ENCODE measurements at places on chromosomes 1 and 21.

- no peak for DNase-seq
Observed at GRCh38 chr1:53949023-53949990, 3.2 kb downstream of the LRRC42 start.

GRCh38 chr1:34156739-34157138 lies 8.3 kb downstream of the CSMD2 start:
- DNase-seq, result no peak

DNA sequence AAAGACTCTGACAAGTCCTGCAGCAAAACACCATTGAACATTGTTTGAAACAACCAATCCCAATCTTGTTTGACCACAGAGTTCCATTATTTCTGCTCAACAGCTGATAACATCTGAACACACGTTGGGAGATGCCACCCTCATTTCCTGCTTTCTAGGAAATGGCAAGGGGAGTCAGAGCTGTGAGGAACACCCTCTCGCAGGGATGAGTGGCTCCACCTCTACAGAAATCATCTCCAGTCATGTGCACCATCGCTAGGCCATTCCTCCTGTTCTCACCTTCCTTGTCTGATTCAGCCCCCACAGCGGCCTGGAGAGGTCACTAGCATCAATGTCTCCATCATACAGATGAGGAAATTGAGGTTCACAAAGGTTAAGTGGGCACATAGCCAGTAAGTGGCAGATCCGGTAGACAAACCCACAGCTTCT lies 22.4 kb upstream of the RUNX3 start:
- DNase-seq, result no peak

DNA sequence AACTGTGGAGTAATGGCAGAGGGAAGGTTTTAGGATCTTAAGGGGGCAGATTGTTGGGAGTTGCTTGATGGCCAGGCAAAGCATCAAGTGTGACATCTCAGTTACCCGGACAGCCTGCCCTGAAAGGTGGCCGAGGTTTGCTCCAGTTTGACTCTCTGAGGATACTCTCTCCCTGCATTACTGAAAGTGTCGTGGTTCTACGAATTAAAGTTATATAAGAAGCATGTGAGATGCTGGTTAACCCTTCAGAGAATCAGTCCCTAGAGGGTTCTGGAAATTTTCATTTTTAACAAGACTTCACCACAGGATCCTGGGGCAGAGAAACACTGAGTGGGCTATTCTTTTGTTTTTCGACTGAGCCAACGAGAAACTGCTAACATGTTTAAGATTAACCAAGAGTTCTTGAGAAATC lies 689 bp upstream of the ZNF644 start:
- DNase-seq, result no peak

DNA sequence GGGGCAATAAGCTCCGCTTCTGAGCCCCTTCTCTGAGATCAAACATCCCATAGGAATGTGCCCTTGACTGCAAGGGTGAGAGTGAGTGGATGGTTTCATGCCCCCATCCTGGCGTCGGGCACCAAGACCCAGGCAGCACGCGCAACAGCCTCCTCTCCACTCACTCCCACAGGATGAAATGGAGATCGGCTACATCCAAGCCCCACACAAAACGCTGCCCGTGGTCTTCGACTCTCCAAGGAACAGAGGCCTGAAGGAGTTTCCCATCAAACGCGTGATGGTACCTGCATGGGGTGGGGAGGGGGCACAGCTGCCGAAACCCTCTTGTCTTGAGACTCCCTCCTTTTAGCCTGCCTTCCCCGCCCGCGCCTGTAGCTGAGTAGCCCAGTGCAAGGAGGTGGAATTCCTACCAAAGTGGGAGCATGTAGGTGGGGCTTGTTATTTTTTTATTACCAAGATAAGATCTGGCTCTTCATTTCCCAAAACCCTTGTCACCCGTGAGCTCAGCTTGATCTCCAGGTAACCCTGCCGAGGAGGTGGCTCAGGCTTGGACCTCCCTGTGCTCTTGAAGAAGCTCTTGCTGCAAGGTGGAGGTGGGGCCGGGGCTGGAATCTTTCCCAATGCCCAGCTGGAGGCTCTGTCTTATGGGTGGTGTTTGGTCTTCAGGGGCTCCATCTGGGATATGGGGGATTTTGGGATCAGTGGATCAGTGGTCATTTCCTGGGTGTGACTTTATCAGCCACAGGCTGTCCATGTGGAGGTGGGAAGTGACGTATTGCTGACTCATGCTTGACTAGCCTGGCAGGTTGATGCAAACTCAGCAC lies 24.0 kb upstream of the PADI6 start:
- no peak for DNase-seq

- no peak for DNase-seq
Observed at GRCh38 chr1:151680391-151680790, 36.2 kb downstream of the CELF3 start.

DNA sequence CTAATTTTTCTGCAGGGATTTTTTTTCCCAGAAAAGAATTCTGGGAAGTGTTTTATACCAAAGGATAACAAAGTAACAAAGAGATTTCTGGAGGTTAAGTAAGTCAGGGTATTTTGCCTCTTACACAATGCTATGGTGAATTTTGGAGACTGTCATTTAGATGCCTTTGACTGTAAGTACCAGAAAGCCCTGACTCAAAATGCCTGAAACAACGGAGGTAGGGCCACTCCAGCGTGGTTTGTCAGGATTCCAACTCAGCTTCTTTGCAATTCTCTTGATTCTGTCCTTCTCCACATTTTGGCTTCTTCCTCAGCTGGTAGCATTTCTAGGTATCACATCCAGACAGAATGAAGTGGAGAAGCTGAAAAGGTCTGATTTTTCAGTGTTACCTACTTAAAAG lies 106.5 kb downstream of the UCHL5 start:
- no peak for DNase-seq

DNA sequence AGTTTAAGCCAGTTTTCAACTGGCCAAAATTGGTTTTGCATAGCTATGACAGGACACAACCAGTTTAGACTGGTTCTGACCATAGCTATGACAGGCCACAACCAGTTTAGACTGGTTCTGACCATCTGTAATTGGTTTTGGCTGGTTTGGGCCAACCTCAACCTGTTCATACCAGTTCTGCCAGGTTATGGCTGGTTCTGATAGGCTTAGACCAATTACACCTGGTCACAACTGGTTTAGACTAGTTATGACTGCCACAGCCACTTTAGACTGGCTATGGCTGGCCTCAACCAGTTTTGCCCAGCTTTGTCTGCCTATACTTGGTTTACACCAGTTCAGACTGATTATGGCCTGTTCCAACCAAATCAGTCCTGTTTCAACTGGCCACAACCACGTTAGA lies 353.2 kb upstream of the CAMK1G start:
- DNase-seq, result no peak

GRCh38 chr1:208343226-208343625 lies 99.0 kb upstream of the PLXNA2 start:
- no peak for DNase-seq

- no peak for DNase-seq
Observed at GRCh38 chr21:31576428-31576827, 83.1 kb upstream of the SOD1 start.

DNA sequence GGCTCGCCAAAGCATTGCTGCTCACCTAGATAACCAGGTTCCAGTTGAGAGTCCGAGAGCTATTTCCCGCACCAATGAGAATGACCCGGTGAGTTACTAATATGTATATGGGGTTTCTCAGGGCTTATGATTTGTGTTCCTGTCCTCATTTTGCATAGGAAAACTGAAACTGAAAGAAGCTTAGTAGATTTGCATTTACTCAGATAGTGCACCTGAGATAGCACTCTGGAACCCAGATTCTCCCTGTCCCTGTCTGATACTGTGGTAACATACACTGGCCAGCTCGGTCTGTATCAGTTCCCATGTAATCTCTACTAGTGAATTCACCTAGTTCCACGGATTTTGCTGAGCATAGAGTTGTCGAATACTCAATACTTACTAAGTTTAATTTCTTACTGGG lies 28.1 kb downstream of the DAP3 start:
- DNase-seq, result no peak

- no peak for DNase-seq
Observed at GRCh38 chr1:91734761-91735160, 151.2 kb downstream of the TGFBR3 start.

GRCh38 chr21:30146558-30147282 lies 19.9 kb downstream of the CLDN17 start:
- DNase-seq, result no peak

DNA sequence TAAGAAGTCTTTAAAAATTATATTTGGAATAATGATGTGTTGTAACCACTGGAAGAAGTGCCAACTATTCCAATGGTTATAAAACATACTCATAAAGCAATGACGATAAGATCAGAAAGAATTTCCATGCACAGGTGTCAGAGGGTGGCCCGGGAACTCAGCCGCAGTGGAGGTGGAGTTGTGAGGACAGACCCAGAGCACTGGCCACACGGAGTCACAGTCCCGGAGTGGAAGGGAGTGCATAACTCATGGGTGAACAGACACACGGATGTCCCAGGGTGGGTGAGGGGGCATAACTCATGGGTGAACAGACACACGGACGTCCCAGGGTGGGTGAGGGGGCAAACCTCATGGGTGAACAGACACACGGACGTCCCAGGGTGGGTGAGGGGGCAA lies 2.5 kb downstream of the KRTAP10-4 start:
- no peak for DNase-seq

DNA sequence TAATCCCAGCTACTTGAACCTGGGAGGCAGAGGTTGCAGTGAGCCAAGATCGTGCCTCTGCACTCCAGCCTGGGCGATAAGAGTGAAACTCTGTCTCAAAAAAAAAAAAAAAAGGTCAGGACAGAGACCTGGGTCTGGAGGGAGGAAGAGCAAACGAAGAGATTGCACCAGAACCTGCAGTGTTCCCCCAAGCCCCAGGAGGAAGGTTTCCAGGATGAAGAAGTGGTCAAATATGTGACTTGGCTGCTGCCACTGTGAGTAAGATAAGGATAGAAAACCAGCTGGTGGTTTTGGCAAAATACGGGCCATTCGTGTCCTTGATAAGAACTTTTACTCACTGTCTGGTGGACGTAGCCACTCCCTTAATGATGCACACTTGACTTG lies 42.2 kb downstream of the CLDN14 start:
- no peak for DNase-seq

DNA sequence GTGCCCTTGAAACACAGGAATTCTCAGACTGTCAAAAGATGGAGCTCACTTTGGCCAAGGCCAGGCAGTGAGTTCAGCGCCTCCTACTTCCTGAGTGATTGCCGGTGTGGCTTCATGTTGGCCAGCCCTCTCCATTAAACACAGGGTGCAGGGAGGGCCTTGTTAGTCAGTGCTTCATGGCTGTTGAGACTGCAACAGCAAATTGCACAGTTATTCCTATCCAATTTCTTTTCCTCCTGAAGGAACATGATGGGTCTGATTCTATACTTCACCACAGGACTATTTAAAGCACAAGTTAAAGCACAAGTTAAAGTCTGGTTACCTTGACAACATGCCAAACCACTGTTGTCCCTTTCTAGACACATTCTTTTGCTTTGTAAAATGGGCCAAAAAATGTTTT lies 156.6 kb downstream of the SIPA1L2 start:
- DNase-seq, result no peak

DNA sequence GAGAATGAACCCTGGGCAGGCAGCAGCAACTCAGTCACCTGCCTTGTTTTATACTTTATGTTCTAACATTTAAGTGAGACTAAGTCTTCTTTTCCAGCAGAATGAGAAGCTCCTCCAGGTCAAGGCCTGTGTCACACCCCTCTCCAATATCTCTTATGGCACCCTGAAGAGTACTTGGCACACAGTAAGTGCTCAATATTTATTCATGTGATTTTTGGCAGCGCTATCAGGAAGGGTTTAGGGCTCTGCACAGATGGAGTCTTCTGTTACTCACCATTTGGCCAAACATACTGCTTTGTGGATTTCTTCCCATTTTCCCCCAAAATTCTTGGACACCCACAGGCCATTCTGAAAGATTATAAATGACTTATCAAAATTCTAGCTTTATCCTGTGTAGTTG lies 43.8 kb upstream of the MYBPHL start:
- DNase-seq, result no peak

GRCh38 chr1:150579945-150580642 lies 684 bp upstream of the MCL1 start:
- no peak for DNase-seq

DNA sequence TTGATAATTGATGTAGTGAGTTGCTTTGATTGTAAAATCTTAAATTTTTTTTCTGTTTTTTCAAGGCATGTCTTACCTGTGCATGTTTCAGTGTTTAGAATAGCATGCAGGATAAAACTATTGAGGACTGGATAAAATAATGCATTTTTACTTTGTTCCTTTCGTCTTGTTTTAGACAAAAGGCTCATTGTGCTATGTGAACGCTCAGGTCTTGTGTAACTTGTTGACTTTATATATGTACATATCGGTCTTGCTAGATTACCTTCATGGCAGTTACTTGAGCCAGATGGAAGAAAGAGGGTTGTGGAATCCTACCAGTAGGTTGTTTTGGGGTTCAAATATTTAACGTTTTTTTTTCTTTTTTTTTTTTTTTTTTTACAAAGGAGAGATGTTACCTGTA lies 7.0 kb downstream of the NFIA start:
- no peak for DNase-seq

GRCh38 chr1:236560213-236560771 lies 36.5 kb downstream of the LGALS8 start:
- no peak for DNase-seq

- no peak for DNase-seq
Observed at GRCh38 chr1:173669491-173669941, at the start of gene ANKRD45. Gene ANKRD45, minus strand, starts transcription at chr1:173669851. Its CDS starts 10,433 bp downstream, at chr1:173659418.

DNA sequence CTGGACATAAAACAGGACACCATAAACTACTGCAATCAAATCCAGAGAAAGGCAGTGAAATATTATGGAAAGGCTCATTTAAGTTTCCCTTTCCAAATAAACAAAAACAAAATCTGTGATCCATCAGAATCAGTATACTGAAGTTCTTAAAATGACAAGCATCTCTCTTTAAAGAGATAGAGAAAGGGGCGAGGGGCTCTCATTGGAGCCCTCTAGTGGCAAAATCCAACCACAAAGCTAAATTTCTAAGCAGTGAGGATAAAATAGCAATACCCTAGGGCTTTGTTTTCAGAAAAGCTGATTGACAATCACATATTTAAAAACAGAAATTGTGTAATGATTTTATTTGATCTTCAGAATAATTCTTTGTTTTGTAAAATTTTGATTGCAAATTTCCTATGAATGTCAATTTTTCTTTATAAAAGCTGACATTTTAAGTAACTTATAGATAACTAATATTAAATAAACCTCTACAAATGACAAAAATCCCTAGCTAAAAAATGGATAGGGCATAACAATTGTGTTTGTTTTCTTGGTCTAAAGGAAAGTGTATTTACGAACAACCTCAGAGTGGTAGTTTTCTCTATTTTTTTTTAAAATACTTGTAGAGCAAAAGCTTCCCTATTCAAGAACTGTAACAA lies 138.2 kb downstream of the COL24A1 start:
- no peak for DNase-seq

GRCh38 chr1:232404227-232404626 lies 225.7 kb downstream of the SIPA1L2 start:
- no peak for DNase-seq

Data from T-helper 9 cell (primary cell).